Activated CD8-positive, alpha-beta memory T cell treated with anti-CD3 and anti-CD28 coated beads for 48 hours (primary cell): ENCODE measurements at places on chromosomes 7 and 10.

- no peak for DNase-seq
Measured at GRCh38 chr7:30470771-30471170, 7.8 kb downstream of the NOD1 start.

DNA sequence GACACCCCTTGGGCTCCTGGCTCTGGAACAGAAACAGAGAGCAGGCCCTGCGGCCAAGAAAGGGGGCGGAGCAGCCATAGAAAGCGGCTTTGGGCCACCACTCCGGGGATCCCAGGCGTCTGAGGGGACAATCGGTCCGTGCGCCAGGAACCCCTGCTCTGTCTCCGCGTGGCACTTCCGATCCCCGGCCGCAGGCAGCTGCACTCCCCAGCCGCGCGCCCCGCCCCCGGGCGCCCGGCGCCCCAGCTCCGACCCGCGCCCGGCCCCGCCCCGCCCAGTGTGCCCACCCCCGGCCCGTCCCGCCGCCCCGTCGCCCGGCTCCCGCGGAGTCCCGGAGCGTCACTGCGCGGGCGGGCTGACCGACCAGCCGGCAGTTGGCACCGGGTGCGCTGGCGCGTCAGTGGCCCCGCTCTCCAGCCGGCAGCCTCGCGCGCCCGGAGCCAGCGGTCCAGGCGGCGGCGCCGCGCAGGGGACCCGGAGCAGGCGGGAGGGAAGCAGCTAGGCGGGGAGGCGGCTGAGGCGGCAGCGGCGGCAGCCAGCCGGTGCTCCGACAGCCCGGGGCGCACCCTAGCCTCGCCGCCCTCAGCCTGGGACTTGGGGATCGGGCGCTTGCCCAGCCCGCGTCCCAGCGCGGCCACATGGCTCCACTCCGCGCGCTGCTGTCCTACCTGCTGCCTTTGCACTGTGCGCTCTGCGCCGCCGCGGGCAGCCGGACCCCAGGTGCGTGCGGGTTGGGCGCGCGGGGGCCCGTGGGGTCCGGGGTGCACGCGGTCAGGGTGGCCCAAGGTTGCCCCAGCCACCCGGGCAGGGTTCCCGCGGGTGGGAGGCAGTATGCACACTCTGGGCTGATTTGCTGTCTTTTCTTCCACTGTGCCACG, at the start of gene ADAMTS14:
TSS of gene ADAMTS14 (plus strand) at position 342 of the 878 bp plus-strand sequence. CDS start at position 639, 297 bp downstream.
- DNase-seq: no peak

DNA sequence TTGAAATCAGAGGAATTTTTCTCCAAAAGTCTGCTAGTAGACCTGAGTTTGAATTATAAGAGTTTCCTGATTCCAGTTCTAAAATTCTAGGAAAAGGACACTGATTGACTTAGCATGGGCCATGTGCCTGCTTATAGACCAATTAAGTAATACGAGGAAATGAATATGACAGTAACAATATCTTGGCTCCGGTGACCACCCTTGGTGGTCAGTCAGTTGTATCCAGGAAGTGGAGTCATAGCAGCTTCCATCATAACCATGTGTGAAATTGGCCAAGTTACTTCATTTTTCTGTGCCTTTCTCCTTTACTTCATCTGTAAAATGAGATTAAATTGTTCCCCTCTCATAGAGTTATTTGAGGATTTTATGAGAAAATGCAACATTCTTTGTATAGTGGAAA, 66.9 kb downstream of the MTPAP start:
- no peak for DNase-seq

DNA sequence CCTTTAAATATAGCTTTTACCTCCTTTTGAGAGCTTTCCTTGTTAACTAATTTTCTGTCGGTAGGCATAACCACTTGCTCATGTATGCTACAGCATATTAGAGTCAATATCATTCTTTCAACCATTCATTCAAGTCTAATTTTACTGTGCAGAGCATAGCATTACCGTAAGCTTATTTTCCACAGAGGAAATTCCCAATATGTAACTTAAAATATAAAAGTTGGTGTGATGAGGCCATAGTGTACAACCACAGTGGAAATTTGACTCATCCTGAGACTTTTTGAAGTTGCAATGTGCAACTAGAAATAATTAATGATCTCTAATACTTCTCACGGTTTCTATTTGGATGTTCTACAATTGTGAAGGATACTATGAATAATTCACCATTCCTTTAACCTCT, 80.6 kb upstream of the KLF6 start:
- DNase-seq: no peak
